ENCODE measurements at places on chromosomes 7 and 10. TPM values are rescaled to one million over a fixed set of nuclear protein-coding genes. Genes with fewer than 3 reads are reported as not detected.

DNA sequence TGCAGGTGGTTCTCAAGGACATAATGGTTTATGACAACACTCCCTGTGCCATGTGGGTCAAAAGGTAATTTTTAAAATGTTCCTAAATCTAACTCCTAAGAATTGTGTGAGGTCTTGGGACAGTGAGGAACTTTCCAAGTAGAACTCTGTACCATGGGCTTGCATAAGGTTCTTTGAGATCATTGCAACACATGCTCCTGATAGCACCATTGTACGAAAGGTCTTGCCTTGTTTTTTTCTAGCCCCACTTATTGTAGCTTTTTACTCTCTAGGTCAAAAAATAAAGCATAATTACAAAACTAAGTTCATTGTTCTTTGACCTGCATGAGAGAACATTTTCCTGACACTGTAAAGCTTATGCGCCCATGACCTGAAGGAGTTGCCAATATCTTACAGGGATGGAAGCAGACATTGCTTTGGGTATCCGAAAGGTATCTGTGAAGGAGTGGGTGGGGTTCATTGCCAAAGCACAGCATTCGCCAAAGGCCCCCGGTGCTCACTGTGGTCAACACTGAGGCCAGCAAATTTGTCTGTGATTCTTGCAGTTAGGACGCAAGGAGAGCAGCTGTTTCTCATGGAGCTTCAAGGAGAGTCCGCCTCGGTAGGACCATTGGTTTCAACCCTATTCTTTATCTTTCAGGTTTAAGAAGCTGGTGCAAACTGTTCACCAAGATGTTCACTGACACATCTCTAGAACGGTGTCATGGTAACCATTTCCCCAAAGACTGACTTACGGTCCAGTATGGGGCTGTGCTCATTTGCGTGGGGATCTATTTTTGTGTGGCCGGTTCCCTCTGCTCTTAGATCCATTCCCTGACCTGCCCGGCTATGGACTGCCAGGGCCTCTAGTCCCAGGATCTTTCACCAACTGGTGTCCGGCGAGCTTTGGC, 7.6 kb upstream of the PRKAG2 start:
- no peak for DNase-seq

- peak; percentile 60 for DNase-seq
Measured at GRCh38 chr10:7410301-7410861, 453 bp downstream of the SFMBT2 start.

DNA sequence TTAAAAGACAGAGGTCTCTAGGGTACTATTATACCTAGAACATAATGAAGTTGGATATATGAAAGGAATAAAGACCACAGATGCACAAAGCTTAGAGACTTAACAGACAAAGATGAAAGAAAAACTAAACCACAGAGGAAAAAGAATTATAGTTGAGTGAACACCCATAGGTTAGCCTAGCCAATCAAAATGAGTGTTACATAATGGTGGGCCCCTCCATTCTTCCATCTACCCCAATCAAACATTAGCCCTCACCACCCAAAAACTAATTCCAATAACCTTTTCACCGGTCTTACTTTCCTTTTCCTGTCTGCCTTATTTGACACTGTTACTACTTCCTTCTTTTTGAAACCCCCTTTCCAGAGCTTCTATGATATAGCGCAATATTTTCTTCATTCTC, 130.1 kb downstream of the ELMO1 start:
- no peak for DNase-seq

GRCh38 chr7:94325122-94325475, 69.6 kb upstream of the COL1A2 start:
- no peak for DNase-seq

DNA sequence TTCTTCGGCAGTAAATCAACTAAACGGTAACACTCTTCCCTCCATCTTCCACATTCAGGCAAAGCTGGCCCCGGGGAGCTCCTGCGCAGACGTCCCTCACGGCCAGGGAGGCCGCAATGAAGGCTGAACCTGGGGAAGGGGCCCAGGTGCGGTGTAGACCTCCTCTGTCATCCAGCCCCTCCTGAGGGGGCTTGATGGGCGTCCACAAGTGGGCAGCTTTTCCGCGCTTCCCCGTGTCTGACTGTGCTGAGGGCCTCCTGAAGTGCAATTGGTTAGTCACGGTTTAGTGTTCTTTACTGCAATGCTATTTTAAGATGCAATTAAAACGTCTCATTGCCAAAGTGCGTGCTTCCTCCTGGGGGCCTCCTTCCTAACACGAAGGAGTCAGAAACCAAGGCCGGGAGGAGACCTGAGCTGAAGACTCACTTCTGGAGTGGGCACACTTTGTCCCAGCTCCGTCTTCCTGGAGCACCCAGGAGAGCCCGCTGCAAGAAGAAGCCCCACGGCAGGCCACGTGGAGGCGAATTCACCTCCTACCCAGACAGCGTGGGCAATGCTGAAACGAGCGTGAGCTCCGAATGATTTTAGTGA, 173.3 kb downstream of the ELFN1 start:
- peak; percentile 63 for DNase-seq

The ACBD7 gene
- polyA plus RNA-seq = 0.56 TPM

The MYH16 gene
- not detected for polyA plus RNA-seq
